ENCODE measurements at places on chromosomes 12 and 14.
A peak's percentile ranks its signal among the peaks of the same experiment; 100 is the strongest.

DNA sequence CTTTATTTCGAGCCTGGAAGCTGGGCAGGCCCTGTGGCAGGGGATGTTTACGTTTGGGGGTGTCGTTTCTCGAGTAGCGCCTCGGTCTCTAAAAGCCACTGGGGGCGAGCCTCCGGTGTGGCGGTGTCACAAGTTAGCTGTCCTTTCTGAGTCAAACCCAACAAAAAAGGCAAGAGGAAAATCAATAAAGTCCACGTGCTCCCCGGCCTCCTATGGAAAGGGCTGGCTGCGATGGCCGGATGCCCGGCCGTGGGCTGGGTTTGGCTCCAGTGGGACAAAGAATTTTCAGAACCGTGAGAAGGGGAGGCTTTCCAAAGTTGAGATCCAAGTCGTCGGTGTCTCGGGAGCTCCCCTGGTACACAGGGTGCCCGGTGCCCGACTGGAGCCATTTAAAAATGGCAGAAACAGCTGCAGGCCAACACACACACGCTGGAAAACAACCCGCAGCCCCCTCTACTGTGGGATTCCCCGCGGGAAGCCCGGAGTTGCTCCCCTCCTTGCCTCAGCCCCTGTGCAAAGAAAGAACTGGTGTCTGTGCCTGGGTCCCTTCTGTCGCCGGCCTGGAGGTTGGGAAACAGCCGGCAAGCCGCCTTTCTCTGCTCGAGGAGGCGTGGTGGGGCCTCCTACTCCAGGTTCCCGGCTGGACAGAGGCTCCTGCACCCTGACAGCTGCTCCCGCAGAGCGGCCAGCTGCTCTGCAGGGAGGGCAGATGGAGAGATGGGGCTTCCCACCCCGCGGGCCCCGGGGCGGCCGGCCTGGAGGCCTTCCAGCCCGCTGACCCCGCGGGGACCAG lies 1.9 kb downstream of the BCL7A start:
- H3K4me3 ChIP-seq, result peak overlapping the region; percentile 78
- H3K27ac ChIP-seq, result peak overlapping the region; percentile 67
- DNase-seq, result peak; percentile 40
- H3K36me3 ChIP-seq, result peaks cover 5% of the 10 kb centered on the region

GRCh38 chr14:38046160-38046559 lies 161.5 kb upstream of the SSTR1 start:
- DNase-seq, result no peak
- no peaks in the 10 kb centered on the region for H3K27me3 ChIP-seq
- no peak overlapping the region for H3K27ac ChIP-seq
- H3K36me3 ChIP-seq, result no peaks in the 10 kb centered on the region
- no peaks in the 10 kb centered on the region for H3K4me1 ChIP-seq

GRCh38 chr14:100891051-100891450 lies 12.5 kb downstream of the RTL1 start:
- H3K4me1 ChIP-seq, result no peaks in the 10 kb centered on the region
- DNase-seq, result peak; percentile 12
- no peaks in the 10 kb centered on the region for H3K36me3 ChIP-seq
- H3K4me3 ChIP-seq, result no peak overlapping the region
- H3K27ac ChIP-seq, result no peak overlapping the region
- H3K27me3 ChIP-seq, result peaks cover 15% of the 10 kb centered on the region

DNA sequence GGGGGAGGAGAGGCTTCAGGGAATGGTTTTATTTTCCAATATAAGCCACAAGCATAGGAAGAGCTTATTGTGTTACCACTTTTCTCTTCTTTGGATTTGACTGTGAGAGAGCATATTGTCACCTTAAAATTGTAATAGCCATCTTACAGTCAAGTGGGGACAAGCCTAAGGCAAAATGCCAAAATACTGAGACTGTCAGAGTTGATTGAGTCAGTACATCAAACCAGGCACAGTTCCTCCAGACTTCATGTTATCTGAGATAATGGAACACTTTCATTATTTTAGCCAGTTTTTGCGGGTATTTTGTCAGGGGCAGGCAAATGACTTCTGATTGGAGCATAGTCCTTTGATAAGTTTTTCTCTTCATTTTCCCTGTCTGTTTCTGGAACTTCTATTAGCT lies 19.5 kb upstream of the NUBPL start:
- no peaks in the 10 kb centered on the region for H3K36me3 ChIP-seq
- H3K4me3 ChIP-seq, result no peak overlapping the region
- DNase-seq, result no peak
- peaks cover 4% of the 10 kb centered on the region for H3K27me3 ChIP-seq

GRCh38 chr12:89801284-89801683 lies 92.6 kb upstream of the ATP2B1 start:
- no peaks in the 10 kb centered on the region for H3K36me3 ChIP-seq
- no peak overlapping the region for H3K27ac ChIP-seq
- DNase-seq, result no peak
- H3K4me1 ChIP-seq, result no peaks in the 10 kb centered on the region
- no peak overlapping the region for H3K4me3 ChIP-seq
- H3K27me3 ChIP-seq, result no peaks in the 10 kb centered on the region

DNA sequence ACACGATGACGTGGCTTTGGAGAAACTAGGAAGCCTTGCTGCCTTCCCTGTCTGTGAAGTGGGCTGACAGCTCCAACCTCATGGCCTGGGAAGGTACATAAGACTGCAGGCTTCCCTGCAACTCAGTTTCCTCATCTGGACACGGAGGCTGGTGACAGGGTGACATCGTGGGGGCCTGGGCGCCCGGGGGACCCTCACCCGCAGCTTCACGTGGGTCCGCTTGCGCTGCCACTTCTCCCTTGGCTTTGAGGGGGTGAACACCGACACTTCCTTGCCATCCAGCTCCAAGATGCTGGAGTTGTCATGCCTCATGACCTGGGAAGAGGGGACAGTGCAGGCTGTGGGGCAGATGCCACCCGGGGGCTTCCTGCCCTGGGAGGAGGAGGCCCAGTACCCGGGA lies 7.6 kb downstream of the ARL6IP4 start:
- H3K4me3 ChIP-seq, result no peak overlapping the region
- H3K4me1 ChIP-seq, result peaks cover 23% of the 10 kb centered on the region
- no peak for DNase-seq
- H3K36me3 ChIP-seq, result peaks cover 13% of the 10 kb centered on the region
- no peaks in the 10 kb centered on the region for H3K27me3 ChIP-seq

DNA sequence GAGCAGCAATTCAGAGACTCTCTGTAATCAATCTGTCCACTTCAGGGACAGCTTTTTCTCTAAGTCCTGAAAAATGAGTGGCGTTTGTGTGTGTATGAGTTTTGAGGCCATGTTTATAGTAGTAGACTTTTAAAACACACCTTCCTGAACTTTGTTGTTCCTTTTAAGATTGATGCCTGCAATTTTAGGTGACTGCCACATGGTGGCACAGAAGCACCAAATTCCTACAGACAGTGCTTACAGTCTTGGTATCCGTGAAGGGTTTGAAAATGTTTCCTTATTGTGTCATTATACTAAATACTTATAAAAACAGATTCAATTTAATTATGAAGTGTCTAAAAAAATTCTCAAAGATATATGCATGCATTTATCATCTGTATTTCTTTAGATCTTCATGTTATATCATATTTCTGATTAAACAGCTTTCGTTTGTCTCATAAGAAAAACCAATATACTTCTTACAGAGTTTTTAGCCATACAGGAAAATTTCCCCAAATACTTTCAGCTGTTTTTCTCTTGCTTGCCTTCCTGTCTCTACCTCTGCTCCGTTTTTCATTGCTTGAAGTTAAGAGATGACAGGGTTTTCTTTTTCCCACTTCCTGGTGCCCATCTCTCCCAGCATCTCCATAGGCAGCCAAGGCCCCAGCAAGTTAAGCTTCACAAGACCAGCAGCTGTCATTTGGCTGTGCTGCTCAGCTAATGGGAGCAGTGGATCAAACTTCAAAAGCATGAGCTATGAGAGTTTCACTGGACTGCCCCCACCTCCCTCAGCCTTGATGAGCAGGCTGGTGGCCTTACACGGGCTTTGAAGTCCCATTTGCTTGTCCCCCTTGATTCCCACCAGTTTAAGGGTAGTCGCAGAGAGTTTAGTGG lies 259.6 kb downstream of the AKAP6 start:
- H3K27me3 ChIP-seq, result no peaks in the 10 kb centered on the region
- no peak overlapping the region for H3K27ac ChIP-seq
- H3K4me3 ChIP-seq, result no peak overlapping the region
- H3K36me3 ChIP-seq, result no peaks in the 10 kb centered on the region
- peak; percentile 23 for DNase-seq
- H3K4me1 ChIP-seq, result no peaks in the 10 kb centered on the region

DNA sequence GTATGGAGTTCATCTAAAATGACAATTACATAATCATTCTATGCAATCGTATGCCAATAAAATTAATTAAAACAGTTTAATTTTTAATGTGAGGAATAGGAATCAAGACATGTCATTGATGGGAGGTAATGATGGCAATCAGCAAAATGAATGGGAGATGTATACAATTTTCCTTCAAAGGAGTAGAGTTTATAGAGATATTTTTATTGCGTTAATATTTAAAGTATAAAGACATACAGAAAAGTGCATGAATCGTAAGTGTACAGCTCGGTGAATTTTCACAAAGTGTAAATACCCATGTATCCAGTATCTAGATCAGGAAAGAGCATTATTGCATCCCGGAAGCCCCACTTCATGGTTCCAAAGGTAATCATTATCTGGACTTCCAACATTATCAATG lies 1.2 kb downstream of the MIPOL1 start:
- DNase-seq, result no peak
- no peak overlapping the region for H3K4me3 ChIP-seq
- H3K36me3 ChIP-seq, result no peaks in the 10 kb centered on the region

GRCh38 chr12:6341417-6342139 lies at the start of gene TNFRSF1A:
TSS of gene TNFRSF1A (minus strand) at chr12:6342076. CDS start at chr12:6341814, 262 bp downstream.
- H3K27ac ChIP-seq, result no peak within 1 kb of the TSS
- DNase-seq, result peak; percentile 65
- H3K4me1 ChIP-seq, result peaks cover 39% of the 10 kb centered on the region
- peak within 1 kb of the TSS; percentile 51 for H3K4me3 ChIP-seq
- H3K36me3 ChIP-seq, result peaks cover 7% of the 10 kb centered on the region

DNA sequence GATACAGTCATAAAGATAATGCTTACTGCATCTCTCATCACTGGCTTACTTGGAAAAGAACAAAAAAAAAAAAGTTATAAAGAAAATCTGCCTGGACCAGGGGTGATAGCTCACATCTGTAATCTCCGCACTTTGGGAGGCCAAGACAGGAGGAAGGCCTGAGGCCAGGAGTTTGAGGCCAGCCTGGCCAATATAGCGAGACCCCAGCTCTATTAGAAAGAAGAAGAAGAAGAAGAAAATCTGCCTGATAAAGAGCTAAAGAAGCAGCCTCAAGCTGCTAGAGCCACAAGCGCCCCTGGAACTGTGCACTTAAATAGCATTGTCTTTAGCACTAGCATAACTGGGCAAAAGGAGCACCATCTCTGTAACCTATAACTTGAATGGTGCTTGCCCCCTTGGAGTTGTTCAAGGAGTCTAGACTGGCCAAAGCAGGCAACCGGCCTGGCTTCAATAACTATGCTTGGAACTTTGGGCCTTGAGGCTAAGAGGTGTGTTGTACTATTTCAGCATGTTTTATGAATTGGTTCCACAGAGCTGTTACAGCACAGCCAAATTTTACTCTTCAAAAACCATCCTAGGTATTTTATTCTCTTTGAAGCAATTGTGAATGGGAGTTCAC lies 53.2 kb downstream of the SINHCAF start:
- peaks cover 27% of the 10 kb centered on the region for H3K36me3 ChIP-seq
- H3K4me1 ChIP-seq, result no peaks in the 10 kb centered on the region
- H3K27ac ChIP-seq, result peak overlapping the region; percentile 60
- no peak for DNase-seq

DNA sequence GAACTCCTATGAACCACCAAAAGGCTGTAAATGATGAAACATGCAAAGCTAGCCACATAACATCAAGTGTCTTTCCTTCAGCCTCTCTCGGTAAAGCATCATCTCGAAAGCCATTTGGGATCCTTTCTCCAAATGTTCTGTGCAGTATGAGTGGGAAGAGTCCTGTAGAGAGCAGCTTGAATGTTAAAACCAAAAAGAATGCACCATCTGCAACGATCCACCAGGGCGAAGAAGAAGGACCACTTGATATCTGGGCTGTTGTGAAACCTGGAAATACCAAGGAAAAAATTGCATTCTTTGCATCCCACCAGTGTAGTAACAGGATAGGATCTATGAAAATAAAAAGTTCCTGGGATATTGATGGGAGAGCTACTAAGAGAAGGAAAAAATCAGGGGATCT lies 61.2 kb downstream of the ATG14 start:
- H3K4me3 ChIP-seq, result no peak overlapping the region
- H3K36me3 ChIP-seq, result peaks cover 15% of the 10 kb centered on the region
- H3K27me3 ChIP-seq, result no peaks in the 10 kb centered on the region
- no peak for DNase-seq
- peaks cover 37% of the 10 kb centered on the region for H3K4me1 ChIP-seq

DNA sequence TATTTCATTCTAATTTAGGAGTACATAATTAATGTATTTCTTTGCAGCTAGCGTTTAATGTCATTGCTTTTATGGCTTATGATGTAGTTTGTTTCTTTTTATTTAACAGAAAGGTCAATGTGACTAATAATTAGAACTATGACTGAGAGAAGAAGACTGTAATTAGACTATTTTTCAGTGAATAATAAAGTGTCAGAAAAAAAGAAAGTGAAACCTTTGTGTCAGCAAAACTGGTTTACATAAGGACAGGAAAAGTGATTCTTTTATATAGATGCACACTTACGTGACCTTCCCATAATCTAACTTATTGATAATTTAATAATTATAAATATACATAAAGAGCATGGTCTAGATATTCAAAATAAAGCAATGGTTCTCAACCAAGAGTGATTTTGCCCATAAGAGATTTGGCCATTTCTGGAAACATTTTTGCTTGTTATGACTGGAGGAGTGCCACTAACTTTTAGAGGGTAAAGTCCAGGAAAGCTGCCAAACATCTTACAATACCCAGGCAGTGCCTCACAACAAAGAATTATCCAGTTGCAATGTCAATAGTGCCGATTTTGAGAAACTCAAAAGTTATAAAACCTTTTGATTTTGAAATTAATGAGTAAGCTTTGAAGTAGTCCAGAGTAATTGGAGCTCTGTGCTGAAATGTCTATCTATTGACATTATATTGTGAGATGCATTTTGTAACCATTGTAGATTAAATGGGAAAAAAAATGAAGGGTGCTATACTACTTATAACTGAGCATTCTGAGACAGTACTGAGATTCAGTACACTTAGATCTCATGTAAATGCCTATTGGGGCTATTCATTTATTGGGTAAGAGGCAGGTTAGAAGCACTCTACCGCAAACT lies 227.1 kb downstream of the C12orf50 start:
- H3K4me1 ChIP-seq, result no peaks in the 10 kb centered on the region
- H3K27me3 ChIP-seq, result no peaks in the 10 kb centered on the region
- no peak overlapping the region for H3K27ac ChIP-seq
- no peak overlapping the region for H3K4me3 ChIP-seq
- no peak for DNase-seq
- no peaks in the 10 kb centered on the region for H3K36me3 ChIP-seq

- no peak overlapping the region for H3K27ac ChIP-seq
- no peaks in the 10 kb centered on the region for H3K36me3 ChIP-seq
- no peaks in the 10 kb centered on the region for H3K27me3 ChIP-seq
- DNase-seq, result no peak
Measured at GRCh38 chr12:82176761-82177490, 181.3 kb downstream of the CCDC59 start.

- no peaks in the 10 kb centered on the region for H3K4me1 ChIP-seq
- DNase-seq, result no peak
- no peak overlapping the region for H3K4me3 ChIP-seq
Measured at GRCh38 chr12:115708801-115709200, 568.7 kb downstream of the MED13L start.
